ENCODE measurements at places on chromosomes 5 and 9.

GRCh38 chr5:43041110-43041668 lies 1.1 kb upstream of the ANXA2R start:
- peak; percentile 2 for ATAC-seq

DNA sequence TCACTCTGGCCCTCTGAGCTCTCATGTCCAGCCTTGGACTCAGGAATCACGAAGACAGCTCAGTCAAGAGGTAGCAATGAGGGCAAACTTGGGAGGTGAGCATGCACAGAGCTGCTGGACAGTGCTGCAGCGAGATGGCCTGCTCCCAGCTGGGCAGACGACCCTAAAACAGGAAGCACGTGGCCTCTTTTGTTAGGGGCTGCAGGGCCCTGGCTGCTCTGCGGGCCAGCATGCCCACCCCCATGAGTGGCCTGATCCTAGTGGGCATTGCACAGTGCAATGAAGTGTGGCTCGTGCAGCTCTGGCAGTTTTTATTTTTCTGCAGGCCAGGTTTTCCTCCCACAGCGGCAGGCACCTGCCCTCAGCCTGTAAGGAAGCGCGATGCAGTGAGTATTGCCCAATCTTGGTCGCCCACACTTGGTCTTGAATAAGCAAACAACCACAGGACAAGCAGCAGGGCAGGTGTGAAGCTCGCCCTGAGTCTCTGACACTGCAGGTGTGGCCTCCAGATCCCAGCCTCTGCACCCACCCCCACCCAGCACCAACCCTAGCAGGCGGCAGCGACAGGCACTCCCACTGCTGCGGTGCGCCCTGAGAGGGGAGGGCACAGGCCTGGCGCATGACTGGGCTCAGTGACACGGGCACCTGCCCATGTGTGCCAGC lies 60.8 kb downstream of the SEMA4D start:
- ATAC-seq = no peak

DNA sequence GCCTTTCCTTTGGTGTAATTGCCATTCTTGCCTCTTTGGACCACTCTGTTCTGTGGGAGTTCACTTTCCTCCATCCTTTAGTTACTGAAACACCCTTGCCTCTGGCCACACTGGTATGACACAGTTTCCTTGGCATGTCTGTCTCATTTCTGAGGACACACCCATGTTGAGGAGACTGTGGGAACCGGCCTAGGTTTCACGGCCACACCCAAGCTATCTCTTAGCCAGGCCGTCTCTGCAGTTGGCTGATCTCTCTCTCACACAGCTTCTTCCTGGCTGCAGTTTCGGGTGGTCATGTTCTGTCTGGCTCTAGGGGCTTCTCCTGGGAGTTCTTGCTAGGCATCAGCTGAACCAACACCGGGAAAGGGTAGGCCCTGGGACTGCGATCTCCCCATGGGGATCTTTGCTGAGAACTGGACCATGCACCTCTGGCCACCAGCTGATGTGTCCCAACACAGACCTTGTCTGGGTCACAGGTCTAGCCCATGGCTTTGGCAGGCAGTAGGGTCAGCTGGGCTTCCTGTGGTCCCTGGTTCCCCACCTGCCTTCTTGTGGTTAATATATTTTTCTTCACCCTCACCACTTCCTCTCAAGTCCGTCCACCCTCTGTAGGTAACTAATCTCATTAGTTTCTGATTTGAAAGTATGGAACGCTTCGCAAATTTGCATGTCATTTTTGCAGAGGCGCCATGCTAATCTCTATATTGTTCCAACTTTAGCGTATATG lies 24.9 kb downstream of the ARHGEF37 start:
- peak; percentile 67 for ATAC-seq

- no peak for ATAC-seq
These were observed 80.5 kb upstream of the JAK2 start for GRCh38 chr9:4904322-4905134.

- no peak for ATAC-seq
These were observed 1387.3 kb upstream of the C9orf72 start for GRCh38 chr9:28960602-28961001.

- no peak for ATAC-seq
These were observed 80.9 kb downstream of the DOCK8 start for GRCh38 chr9:295576-295975.

DNA sequence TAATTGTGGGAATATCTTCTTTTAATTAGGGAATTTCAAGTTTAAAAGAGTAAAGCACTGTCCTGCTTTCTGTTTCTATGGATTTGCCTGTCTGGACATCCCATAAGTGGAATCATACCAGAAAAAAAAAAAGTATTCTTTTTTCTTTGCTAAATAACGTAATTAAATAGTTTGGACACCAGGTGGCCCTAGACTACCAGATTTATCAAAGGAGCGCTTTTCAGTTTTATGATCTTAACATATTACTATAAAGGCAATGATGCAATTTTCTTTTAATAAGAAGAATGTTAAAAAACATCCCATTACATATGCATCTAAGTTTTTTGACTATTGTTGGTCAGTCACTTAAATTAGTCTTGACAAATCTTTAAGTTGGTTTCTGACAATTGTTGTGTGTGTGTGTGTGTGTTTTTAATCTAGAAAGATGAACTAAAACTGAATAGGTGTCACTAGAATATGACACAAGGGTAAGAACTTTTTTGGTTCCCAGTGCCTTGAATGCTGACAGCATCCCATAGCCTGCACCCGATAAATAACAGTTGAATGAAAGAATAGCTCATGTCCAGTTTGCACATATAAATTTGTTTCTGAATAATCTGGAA lies 49.5 kb downstream of the C5orf22 start:
- peak; percentile 40 for ATAC-seq

GRCh38 chr5:612498-613424 lies 621 bp downstream of the CEP72 start:
- peak; percentile 39 for ATAC-seq
